ENCODE measurements at places on chromosomes 16 and 17. TPM values are rescaled to one million over a fixed set of nuclear protein-coding genes. Genes with fewer than 3 reads are reported as not detected.
A peak's percentile ranks its signal among the peaks of the same experiment; 100 is the strongest.

DNA sequence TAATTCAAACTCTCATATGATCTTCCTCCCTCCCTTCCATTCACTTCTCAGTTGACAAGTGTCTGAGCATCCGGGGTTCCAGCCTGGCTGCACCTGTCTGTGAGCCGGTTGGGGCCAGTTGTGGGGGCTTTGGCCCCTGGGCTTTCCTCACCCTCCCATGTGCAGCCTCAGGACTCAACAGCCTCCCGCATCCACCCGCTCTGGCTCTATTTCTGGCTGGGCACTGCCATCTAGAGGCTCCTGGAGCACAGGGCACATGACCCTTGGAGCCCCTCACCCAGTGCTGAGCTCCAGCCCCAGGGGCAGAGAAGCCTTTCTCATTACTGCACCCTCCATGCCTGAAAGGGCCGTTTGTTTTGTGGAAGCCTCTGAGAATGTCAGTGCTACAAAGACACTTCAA is 43.3 kb downstream of the HAPSTR1 start:
- DNase-seq: peak; percentile 81

DNA sequence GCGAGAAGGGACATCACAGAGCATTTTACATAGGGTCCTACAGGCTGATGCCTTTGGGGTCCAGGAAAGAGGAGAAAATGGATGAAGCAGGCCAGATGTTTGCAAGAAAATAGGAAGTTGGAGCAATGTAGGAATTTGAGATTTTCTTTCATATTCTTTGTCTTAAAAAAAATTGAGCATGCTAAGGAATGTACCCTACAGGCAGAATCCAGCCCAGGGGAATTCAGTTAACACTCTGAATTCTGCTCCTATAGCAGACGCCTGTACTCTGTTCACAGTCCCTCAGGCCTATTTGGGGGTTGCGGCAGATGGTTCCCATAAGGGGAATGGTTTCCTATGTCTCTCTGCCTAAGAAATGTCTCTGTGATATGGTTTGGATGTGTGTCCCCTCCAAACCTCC is 393.7 kb upstream of the C16orf82 start:
- no peak for DNase-seq

Gene HOXB5
- not detected for total RNA-seq

Gene C16orf46
- not detected for total RNA-seq

Gene CHAD
- total RNA-seq: not detected

All from H7 (cell line).